Activated CD4-positive, alpha-beta T cell treated with anti-CD3 and anti-CD28 coated beads, Interleukin-2, amount 10 ng/mL, durations not matched to agents 7 days and 5 days (primary cell): ENCODE measurements at places on chromosomes 4 and X. TPM values are rescaled to one million over a fixed set of nuclear protein-coding genes. Genes with fewer than 3 reads are reported as not detected.

GRCh38 chrX:127405946-127406345 lies 586.4 kb downstream of the PRR32 start:
- no peaks in the 10 kb centered on the region for H3K36me3 ChIP-seq
- H3K27ac ChIP-seq: no peak overlapping the region
- H3K4me1 ChIP-seq: no peaks in the 10 kb centered on the region
- DNase-seq: no peak
- H3K27me3 ChIP-seq: no peaks in the 10 kb centered on the region

DNA sequence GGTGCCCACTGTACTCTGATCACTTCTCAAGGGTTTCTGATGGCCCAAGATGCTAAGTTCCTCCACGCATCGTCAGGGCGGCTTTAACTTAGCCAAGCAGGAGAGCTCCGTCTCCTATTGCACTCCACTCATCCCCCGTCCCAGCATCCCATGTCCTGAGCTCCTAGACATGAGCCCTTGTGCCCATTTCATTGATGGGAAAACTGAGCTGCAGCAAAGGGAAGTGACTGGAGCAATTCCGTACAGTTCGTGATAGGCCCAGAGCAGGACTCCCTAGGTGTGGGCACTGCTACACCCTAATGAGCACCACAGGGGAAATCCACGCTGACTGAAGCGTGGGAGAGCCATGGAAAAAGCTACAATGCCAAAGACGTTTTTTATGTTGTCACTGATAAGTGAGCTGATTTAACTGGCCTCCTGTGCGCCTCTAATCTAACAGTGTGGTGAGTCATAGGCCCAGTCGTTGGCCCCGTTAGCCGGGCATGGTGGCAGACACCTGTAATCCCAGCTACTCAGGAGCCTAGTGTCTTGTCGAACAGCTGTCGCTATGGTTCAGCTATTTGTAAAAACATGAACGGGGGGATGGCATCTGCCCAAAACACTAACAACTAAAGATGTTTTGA lies 14.9 kb downstream of the NSDHL start:
- peaks cover 12% of the 10 kb centered on the region for H3K36me3 ChIP-seq
- peaks cover 1% of the 10 kb centered on the region for H3K4me1 ChIP-seq
- no peak overlapping the region for H3K27ac ChIP-seq
- no peak for DNase-seq

DNA sequence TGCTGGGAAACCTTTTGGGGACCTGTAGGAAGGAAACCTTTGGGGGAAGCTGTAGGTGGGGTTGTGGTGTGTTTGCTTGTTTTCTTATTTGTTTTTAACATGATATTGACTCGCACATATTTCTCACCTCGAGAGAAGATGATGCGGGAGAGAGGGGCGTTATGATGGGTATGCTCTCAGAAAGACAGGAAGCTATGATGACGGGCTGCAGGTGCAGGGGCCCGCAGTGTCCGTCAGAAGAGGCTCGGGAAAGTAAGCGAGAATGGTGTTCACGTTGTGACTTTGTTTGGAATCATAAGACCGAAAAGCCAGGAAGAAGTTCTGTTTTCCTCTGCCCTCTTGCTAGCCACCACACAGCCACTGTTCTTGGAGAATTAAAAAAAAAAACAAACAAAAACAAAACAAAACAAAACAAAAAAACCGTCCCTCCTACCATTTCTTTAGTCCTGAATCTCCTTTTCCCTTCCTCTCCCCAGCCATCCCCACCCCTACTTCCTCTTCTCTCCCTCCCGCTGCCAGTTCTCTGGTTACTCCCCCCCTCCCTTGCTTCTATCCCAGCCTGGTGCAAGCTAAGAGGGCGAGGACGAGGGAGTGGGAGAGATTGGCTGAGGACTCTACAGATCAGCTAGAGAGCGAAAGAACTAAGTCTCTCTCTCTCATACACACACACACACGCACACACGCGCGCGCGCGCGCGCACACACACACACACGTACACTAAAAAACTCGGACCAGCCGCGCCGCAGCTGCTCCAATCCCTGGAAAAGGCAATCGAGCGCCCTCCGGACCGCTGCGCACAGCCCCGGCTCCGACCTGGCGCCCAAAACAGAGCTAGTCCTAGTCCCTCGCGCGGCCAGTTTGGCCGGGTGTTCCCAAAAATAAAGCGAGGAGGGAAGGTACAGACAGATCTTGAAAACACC lies at the start of gene BMP3:
Gene BMP3 (plus strand): TSS at position 648 of the 920 bp plus-strand sequence. CDS start 577 bp downstream, outside the sequence.
- H3K27ac ChIP-seq: no peak within 1 kb of the TSS
- no peak for DNase-seq
- no peaks in the 10 kb centered on the region for H3K36me3 ChIP-seq
- H3K27me3 ChIP-seq: peaks cover 72% of the 10 kb centered on the region

DNA sequence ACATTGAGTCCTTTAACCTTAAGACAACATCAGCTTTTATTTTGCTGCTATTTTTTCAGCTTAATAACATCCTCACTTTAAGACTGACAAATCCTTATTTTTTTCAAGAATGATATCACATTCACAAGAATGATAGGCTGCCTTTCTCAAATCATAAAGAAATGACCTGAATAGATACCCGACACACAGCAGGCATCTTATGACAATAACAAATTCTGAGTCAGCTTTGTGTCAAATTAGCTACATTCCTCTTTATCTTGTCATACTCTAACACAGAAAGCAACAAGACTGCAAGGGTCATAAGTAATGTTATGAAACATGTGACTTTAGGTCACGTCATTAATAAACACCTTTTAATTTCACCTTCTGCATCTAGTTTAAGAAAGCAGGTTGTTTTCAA lies 2387.6 kb downstream of the PCDH7 start:
- no peaks in the 10 kb centered on the region for H3K36me3 ChIP-seq
- no peak overlapping the region for H3K27ac ChIP-seq
- no peak for DNase-seq
- no peak overlapping the region for H3K4me3 ChIP-seq
- H3K4me1 ChIP-seq: no peaks in the 10 kb centered on the region
- H3K27me3 ChIP-seq: no peaks in the 10 kb centered on the region

DNA sequence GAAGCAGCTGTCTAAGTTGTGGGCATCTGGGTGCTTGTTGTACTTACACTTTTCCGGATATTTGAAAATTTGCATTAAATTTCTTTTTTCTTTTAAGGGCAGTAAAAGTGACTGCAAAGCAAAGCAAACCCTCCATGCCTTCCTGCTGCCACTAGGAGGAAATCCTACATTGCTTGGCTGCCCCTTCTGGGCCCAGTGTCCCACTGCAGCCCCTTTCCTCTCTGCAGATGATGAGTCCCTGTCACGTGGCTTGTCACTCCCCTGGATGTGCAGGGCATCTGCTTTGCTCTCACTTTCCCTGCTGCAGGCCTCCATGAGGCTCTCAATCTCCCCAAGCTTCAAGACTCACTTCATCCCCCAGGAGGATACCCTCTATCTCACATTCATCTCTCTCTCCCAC lies 12.7 kb downstream of the TSR2 start:
- no peak overlapping the region for H3K4me3 ChIP-seq
- H3K36me3 ChIP-seq: no peaks in the 10 kb centered on the region
- no peak overlapping the region for H3K27ac ChIP-seq
- no peaks in the 10 kb centered on the region for H3K4me1 ChIP-seq

DNA sequence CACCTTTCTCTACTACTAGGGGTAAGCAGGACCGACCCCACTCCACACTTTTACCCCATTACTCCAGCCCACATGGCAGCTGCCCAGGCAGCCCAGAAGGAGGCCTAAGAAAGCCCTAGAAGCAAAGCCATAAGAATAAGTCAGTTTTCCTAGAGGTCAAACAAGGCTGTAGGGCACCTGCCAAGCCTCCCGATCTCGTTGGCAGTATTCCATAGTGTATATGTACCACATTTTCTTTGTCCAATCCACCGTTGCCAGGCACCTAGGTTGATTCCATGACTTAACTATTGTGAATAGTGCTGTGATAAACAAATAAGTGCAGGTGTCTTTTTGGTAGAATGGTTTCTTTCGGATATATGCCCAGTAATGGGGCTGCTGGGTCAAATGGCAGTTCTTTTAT lies 54.2 kb downstream of the RHOXF2B start:
- DNase-seq: no peak
- H3K4me3 ChIP-seq: no peak overlapping the region
- peaks cover 16% of the 10 kb centered on the region for H3K27me3 ChIP-seq
- no peak overlapping the region for H3K27ac ChIP-seq

DNA sequence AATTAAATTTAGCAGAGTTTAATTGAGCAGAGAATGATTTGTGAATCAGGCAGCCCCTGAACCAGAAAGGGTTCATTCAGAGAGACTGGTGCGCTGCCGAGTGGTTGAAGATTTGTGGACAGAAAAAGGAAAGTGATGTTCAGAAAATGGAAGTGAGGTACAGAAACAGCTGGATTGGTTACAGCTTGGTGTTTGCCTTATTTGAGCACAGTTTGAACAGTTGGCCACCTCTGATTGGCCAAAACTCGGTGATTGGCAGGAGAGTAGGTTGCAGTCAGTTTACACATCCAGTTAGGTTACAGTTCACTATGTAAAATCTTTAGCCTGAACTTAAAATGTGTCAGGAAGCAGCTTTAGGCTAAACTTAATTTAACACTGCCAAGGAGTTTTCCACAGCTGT lies 14.9 kb downstream of the MID1IP1 start:
- no peaks in the 10 kb centered on the region for H3K27me3 ChIP-seq
- H3K27ac ChIP-seq: no peak overlapping the region
- no peak overlapping the region for H3K4me3 ChIP-seq
- peaks cover 11% of the 10 kb centered on the region for H3K36me3 ChIP-seq
- DNase-seq: peak; percentile 61

- H3K4me3 ChIP-seq: no peak overlapping the region
- H3K27me3 ChIP-seq: no peaks in the 10 kb centered on the region
- DNase-seq: no peak
- peaks cover 11% of the 10 kb centered on the region for H3K4me1 ChIP-seq
- H3K36me3 ChIP-seq: peaks cover 3% of the 10 kb centered on the region
These were observed 16.7 kb downstream of the NR3C2 start for GRCh38 chr4:148425327-148426110.

GRCh38 chrX:6151971-6152370 lies 76.7 kb downstream of the NLGN4X start:
- H3K27me3 ChIP-seq: no peaks in the 10 kb centered on the region
- no peaks in the 10 kb centered on the region for H3K36me3 ChIP-seq
- no peak overlapping the region for H3K4me3 ChIP-seq

DNA sequence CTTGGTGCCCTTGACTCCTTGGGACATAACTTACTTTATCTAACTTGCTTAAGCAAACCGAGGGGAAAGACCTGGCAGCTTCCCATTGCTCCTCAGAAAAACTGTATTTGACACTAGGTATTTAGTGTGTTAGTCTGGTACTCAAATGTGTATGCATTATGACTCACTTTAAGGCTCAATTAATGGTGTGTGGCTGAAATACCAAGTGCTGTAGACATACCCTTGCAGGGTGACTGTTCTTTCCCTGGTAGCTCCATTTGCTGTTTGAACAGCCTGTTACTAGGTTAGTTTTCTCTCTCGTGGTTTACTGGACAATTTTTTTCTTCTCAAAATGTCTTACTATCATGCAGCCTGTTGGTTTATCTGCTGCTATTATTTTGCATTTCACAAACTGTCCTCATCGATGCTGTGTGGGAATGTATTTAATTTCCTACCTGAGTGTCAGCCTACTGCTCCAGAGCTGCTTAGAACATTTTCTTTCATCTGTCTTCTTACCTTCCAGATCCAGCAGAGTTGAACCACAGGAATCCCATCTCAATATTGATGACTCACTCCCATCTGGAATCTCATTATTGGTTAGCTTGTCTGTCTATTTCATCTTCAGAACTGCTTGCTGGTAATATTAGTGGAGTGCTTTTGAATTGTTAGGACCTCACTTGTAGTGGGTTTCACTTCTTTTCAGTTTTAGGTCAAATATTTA lies 158.0 kb upstream of the FAT1 start:
- no peak for DNase-seq
- no peak overlapping the region for H3K27ac ChIP-seq
- H3K36me3 ChIP-seq: no peaks in the 10 kb centered on the region
- H3K4me3 ChIP-seq: no peak overlapping the region
- H3K4me1 ChIP-seq: no peaks in the 10 kb centered on the region
- no peaks in the 10 kb centered on the region for H3K27me3 ChIP-seq

DNA sequence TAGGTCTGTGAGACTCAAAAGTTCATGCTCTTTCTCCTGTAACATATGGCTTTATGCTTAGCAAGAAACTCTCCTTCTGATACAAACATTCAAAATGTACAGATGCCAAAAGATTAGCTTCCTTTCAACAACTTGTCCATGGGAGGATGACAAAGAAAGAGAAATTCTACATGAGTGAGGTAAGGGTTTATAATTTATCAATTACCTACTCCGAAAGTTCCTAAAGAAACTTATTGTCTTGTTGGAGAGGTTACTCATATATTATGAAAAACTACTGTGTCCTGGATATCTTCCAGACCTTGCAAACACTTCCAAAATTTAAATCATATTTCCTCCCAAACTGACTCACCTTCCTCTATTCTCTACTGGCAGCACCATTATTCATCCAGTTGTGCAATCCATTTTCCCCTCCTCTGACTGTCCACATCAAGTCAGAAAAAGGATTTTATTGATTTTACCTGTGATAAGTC lies 65.1 kb downstream of the ENPEP start:
- DNase-seq: no peak
- H3K27ac ChIP-seq: no peak overlapping the region
- no peaks in the 10 kb centered on the region for H3K4me1 ChIP-seq
- H3K27me3 ChIP-seq: peaks cover 16% of the 10 kb centered on the region
- H3K4me3 ChIP-seq: no peak overlapping the region

- peaks cover 15% of the 10 kb centered on the region for H3K4me1 ChIP-seq
- DNase-seq: no peak
- no peak overlapping the region for H3K27ac ChIP-seq
- peaks cover 6% of the 10 kb centered on the region for H3K36me3 ChIP-seq
These were observed 9.0 kb downstream of the DCUN1D4 start for GRCh38 chr4:51851937-51852290.

DNA sequence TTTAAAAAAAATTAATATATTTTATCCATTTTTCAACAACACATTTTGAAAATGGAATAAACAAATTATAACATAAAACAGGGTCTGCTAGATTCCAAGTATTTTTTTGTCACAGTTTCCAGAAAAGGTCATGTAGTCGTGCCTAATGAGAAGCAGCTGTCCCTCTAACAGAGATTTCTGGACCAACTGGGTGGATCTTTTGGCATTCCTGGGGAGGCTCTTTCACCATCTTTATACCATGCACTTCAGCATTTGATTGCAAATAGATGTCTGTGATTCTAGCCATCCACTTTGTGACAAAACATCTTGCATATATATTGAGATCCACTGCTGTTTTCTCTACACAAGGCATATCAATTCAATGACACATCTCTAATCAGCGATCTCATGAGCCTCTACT lies 210.7 kb upstream of the LDB2 start:
- H3K27ac ChIP-seq: no peak overlapping the region
- H3K4me1 ChIP-seq: no peaks in the 10 kb centered on the region
- no peaks in the 10 kb centered on the region for H3K27me3 ChIP-seq
- DNase-seq: no peak
- H3K4me3 ChIP-seq: no peak overlapping the region
- no peaks in the 10 kb centered on the region for H3K36me3 ChIP-seq

The PDE6B gene
- total RNA-seq: 15.9 TPM

The SYTL5 gene
- not detected for total RNA-seq

The CWH43 gene
- not detected for total RNA-seq

The DSPP gene
- total RNA-seq: not detected

The TBX22 gene
- not detected for total RNA-seq

The RASSF6 gene
- total RNA-seq: not detected

The P2RY4 gene
- total RNA-seq: 0.12 TPM

The MAGEA9 gene
- total RNA-seq: not detected

The ODAPH gene
- total RNA-seq: 0.12 TPM

The SNX12 gene
- total RNA-seq: 49.0 TPM
